ENCODE measurements at places on chromosomes 6 and 20.

DNA sequence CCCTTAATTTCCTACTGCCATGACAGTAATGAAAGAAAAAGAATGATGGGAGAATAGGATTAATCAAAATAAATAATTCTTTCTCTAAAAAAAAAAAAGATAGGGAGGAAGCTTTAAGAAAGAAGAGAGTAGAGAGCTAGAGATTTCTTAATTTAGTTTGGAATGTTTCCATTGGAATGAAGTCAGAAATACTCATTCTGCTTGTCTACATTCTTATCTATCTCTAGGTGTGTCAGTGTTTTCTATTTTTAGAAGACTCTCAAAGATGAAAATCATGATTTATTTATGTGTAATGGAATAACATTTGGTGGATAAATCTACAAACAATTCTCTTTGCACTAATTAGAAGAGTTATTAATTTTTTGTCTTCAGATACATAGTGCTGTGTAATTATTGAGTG lies 38.0 kb upstream of the HIVEP1 start:
- DNase-seq = no peak

GRCh38 chr20:2524709-2525506 lies 11.5 kb upstream of the TMC2 start:
- DNase-seq = peak; percentile 67

GRCh38 chr6:36642913-36643817 lies 35.3 kb upstream of the CDKN1A start:
- DNase-seq = no peak

DNA sequence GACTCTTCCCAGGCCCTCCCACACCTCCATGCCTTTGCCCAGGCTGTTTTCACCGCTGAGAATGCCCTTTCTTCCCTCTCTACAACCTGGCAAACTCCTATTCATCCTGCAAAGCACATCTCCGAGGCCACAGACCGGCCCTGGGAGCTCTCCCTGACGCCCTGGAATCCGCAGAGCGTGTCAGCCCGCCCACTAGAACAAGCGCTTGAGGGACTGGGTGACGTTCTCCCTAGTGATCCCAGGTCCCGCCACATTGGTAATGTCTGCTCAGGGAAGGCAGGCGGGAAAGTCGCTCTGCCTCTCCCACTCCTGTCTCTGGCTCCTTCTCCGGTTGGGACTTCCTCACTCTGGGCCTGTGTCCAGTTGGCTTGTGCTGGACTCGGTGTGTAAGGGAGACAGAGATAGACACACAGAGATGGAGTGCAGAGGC lies 61.6 kb downstream of the SRC start:
- no peak for DNase-seq

GRCh38 chr6:24052590-24052961 lies 73.4 kb upstream of the NRSN1 start:
- DNase-seq = no peak

DNA sequence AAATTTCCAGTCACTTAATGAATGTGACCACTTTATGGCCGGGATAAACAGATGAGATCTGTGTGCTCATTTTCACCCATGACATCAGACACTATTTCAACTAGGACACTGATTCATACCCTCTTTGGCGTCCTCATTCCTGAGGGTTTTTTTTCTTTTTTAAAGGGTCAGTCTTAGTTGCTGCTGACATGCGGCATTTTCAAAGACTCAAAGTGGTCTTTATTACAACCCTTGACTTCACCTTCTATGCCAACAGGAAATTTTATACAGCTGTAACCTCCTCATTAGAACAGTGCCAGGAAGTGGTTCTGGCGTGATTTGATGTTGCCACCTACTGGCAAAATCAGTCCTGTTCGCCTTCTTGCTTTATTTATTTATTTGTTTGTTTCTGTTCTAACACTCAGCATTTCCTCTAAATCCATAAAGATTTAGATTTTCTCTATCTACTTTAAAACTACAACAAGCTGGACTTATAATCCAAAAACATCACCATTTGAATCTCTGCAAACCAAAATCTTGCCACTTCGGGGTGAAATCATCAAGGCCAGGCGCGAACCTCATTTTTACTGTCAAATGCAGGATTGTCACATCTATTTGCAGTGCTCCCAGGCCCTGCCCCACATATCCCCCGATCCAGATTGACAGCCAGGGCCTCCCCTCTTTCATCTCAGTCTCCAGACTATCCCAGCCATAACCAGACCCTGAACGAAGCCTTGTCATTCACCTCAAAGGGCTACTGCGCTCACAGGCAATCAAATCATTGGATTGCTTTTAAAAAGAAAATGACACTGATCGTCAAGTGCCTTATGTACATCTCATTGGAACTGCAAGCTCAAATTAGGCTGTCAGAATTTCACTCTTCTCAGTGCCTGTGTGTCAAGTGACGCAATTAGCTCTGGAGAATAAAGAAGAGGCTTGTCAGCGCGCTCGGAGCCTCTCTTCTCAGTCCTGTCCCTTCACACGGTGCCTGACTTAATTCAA lies 77.5 kb downstream of the C6orf118 start:
- DNase-seq = peak; percentile 85

DNA sequence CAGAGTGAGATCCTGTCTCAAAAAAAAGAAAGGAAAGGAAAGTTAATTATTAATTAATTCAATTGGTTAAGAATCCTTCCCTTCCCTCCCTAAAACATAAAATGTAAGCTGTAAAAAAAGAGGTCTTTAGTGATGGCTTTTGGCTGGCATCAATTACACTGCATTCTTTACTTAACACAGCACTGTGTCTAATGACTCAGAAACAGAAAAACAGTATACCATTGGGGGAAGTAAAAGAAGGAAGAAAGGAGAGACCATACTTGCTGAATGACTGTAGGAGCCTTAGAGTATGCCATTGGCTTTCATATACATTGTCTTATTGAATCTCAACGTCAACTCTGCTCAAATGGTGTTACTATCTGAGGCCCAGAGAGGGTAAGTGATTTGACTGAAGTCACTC lies 18.3 kb upstream of the CITED2 start:
- no peak for DNase-seq

DNA sequence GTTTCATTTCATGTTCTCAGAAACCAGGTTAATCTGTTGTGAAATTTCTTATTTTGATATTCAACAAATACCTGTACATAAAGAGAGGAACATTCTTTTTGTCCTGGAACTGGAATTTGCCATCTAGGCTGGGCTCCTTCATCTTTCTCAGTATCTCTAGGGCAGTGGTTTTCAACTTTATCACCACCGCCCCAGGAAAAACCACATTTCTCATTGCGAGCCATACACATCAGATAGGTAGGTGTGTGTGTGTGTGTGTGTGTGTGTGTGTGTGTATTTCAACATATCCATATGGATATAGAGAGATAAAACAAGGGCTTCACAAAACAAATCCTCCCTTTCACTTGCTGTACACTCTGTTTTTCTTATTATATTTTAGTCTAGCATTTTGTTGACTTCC lies 24.1 kb downstream of the BFSP1 start:
- DNase-seq = no peak

DNA sequence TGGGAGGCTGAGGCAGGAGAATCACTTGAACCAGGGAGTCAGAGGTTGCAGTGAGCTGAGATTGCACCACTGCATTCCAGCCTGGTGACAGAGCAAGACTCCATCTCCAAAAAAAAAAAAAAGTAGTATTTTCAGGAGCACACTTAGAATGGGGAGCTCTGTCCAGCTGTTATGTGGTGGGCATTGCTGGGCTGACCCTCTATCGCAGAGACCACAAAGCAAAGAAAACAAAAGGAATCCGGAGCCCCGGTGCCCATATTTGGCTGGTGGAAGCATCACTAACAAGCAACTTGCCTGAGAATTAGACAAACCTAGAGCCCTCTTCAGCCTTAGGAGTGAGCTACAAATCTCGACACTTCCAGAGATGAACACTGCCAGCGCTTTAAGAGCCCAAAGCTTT lies 137.3 kb upstream of the GPR6 start:
- DNase-seq = no peak

Data from NCI-H1105 treated with DMSO at 0.1 percent for 48 hours (cell line).